ENCODE measurements at places on chromosomes 6 and 20.

DNA sequence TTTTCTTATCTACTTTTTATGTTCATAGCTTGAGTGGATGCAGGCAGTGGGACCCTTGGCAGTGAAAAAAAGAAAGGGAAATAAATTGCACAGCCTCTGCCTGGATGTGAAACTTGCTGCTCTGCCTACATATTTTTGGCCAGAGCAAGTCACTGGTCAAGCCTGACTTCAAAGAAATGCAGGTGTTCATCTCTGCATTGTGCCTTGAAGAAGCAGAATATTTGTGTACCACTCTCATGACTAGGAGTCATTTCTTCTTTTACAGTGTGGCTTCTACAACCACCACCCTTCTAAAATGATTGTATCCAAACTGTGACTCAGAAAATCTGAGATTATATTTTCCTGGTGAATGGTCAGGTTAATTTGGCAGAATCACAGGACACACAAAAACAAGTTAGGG is 2.5 kb upstream of the KATNA1 start:
- no peak for DNase-seq

DNA sequence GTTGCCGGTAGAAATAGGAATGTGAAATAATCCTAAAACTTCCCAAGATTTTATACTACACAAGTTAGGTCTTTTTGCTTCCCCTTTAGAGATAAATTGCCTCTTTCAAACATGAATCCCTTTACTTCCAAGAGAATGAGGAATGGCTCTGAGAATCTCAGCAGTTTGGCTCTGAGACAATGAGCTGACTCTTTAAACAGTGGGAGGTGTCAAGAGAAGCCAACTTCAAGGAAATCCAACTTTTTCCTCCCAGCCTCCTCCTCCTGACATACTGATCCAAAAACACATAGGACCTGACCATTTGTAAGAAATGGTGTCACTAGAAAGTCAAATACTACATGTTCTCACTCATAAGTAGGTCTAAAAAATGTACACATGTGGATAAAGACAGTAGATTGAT is 154.2 kb downstream of the ALDH8A1 start:
- DNase-seq, result no peak

- no peak for DNase-seq
Measured at GRCh38 chr20:2089447-2089846, 12.2 kb upstream of the STK35 start.

GRCh38 chr6:170572704-170573466 is 11.6 kb downstream of the PDCD2 start:
- no peak for DNase-seq

DNA sequence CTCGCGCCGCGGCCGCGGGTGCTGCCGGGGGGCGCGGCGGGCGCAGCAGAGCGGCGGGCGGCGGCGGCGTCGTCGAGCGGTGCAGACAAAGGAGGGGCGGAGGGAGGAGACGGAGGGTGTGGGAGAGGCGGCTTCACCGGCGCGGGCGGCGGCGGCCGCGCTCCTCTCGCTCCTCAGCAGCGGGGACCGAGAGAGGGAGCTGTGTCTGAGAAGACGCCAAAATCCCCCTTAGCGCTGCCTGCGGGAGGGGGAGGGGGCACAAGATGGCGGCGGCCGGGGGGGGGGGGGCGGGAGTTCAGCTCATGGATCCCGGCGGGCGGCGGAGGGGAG is 296 bp downstream of the ADNP start:
- DNase-seq, result no peak

GRCh38 chr6:24543683-24544082 is 48.9 kb downstream of the ALDH5A1 start:
- no peak for DNase-seq

DNA sequence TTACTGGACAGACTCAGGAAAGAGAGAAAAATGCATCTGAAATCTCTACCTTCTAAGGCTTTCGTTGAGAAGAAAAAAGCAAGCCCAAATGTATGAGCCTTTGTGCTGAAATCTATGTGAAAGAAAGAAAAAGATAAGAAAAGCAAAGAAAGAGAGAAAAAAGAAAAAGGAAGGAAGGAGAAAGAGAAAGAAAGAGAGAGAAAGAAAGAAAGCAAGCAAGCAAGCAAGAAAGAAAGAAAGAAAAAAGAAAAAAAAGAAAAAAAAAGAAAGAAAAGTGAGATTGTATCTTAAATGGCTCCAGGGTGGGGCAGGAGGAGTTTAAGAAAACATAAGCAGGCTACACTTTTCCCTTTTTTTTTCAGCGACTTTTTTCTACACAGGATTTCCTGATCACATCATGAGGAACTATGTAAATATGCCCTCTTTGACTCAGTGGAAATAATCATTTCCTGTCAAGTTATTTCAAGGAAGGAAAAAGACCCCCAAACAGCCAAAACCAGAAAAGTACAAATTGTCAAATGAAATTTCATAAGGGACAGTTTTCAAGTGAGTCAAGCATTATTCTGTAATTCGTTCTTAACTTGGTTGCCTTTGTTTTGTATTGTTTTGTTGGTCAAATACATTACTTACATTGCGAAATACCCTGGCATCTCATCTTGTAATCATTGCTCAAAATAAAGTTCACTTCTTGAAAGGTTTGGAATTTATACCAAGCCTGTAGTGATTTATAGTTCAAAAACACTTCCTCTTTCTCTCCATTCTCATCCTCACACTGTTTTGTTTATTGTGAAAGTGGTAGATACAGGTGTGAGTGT is 79.5 kb upstream of the RNF217 start:
- DNase-seq, result peak; percentile 79

DNA sequence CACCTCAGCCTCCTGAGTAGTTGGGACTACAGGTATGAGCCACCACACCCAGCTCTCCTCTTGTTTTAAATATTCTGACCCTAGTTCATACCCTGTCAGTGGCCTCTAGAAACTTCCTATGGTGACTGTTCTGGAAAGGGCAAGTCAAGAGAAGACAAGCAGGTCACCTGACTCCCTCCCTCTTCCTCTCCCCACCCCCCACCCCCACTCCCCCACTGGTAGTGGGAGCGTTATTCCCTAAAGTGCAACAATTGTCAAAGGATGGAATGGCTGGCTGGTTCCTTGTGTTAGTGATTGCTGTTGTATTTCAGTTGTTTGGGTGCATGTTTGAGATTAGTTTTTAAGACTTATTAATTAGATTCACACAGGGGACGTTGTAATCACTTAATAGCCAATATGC is 136.1 kb downstream of the CARMIL1 start:
- no peak for DNase-seq

- DNase-seq, result peak; percentile 69
Measured at GRCh38 chr6:2166717-2167116, 78.7 kb downstream of the GMDS start.

- DNase-seq, result no peak
Measured at GRCh38 chr6:78363688-78364087, 503.7 kb upstream of the IRAK1BP1 start.

GRCh38 chr20:34892671-34893070 is 16.3 kb downstream of the ACSS2 start:
- DNase-seq, result no peak

DNA sequence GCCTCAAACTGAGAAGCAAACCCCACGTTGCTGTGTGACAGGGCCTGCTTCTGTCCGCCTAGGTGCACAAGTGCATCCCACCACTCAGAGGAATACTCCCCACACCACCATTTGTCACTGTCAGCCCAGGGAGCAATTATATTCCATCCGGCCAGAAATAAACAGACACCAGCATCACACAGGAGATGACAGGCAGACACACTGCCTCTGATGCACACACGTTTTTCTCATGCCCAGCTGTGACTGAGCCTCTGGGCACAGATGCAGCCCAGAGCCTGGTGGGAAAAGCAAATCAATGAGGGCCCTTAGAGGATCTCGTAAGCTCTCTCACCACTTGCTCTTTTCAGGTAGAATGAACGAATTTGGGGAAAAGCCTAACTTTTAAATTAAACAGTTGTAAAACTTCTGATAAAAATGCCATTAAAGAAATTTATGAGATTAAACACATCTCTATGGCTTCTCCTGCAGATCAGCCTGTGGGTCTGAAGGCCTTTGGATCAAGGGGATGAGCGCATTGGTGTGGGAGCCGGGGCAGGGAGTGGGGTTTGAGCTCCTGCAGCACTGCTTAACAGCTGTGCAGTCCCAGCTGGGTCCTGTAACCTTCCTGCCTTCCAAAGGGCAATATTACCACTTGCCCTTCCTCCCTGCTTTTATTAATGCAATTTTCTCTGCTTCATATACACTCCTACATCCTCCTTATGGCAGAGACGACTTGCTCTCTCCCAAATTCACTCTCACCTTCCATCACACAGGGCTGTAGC is 624.3 kb downstream of the PTPRT start:
- no peak for DNase-seq

- no peak for DNase-seq
Measured at GRCh38 chr6:121998631-121999030, 400.8 kb upstream of the HSF2 start.
